ENCODE measurements at places on chromosomes 3 and 15.

DNA sequence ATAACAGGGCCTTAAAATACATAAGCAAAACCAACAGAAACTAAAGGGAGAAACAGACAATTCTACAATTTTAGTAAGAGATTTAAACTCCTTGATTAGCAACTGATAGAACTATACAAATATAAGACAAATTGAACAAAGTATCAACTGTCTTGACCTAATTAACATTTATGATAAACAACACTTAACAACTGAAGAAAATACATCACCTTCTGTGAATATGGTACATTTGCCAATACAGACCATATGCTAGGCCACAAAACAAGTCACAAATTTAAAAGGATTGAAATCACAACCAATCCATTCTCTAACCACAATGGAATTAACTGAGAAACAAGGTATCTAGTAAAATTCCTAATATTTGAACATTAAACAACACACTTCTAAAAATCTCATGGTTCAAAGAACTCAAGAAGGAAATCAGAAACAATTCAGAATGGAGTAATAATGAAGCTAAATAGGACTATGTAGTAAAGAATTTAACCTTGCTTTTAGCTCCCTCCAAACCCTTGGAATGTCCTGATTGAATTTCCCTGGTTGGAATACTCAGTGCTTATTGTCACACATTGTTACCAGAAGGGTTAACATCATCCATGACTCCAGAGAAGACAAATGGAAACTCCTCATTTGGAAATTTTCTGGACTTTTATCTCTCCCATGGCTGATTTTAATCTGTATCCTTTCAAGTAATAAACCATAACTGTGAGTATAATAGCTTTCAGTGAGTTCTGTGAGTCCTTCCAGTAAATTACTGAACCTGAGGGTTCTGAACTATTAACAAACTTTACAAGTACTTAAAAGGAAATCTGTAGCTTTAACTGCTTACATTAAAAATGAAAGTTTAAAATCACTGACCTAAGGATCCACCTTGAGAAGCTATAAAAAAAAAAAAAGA, 88.8 kb downstream of the DLG1 start:
- no peak for DNase-seq

- no peak for DNase-seq
These were observed 9.2 kb downstream of the CKMT1A start for GRCh38 chr15:43702701-43703424.

DNA sequence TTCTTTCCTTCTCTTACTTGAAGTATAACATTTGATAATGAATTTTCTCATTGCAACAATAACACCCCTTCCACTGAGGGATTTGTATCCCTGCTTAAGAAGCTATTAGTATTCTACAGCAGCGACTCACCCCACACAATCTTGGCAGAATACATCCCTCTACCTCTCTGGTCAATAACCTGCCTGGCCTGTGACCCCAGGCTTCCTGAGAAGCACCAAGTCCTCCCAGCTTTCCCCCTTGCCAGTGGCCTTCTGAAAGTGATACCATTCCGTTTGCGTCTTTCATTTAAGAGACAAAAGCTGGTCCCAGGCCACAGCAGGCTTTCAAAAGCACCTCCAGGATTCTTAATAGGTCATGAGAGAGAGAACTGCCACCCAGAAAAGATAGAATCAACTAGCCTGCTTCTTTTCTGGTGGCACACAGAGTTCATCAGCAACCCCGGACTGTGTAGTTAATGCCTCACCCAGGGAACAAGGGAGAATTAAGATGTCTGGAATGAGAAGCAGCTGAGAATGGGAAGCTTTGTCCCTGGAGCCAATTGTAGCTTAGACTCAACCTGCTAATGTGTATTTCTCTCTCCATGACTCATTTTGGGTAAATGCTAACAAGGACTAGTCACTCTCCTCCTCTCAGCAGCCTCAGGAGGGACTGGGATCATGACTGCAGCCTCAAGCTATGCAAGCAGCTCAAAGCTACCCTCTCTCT, 101.0 kb upstream of the CPNE4 start:
- no peak for DNase-seq

DNA sequence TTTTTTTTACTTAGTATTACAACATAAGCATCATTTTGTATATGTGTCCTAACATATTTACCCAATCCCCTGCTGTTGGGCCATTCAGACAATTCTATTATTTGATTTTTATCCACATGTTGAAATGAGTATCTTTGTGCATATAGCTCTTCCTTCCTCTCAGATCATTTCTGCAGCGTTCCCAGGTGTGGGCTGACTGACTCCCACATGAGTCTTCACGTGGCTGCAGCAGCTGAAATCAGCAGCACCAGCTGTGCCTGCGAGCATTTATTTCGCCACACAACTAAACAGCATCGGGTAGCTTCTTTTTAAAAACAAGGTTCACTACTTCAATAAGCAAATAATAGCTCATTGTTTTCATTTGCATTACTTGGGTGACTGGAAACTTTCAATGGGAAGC, 44.5 kb upstream of the PDE8A start:
- DNase-seq = no peak

Data from activated CD8-positive, alpha-beta memory T cell treated with anti-CD3 and anti-CD28 coated beads, Interleukin-2, amount 50 U/mL, for 4 hours (primary cell).